ENCODE measurements at places on chromosomes 2 and 18.

- DNase-seq, result no peak
Observed at GRCh38 chr2:634636-635388, 42.4 kb downstream of the TMEM18 start.

GRCh38 chr2:109478906-109479493 is 134.8 kb downstream of the SEPTIN10 start:
- DNase-seq, result no peak

GRCh38 chr2:109432421-109432820 is 181.3 kb downstream of the SEPTIN10 start:
- DNase-seq, result no peak

- no peak for DNase-seq
Observed at GRCh38 chr2:213958086-213958485, 452.8 kb upstream of the VWC2L start.

DNA sequence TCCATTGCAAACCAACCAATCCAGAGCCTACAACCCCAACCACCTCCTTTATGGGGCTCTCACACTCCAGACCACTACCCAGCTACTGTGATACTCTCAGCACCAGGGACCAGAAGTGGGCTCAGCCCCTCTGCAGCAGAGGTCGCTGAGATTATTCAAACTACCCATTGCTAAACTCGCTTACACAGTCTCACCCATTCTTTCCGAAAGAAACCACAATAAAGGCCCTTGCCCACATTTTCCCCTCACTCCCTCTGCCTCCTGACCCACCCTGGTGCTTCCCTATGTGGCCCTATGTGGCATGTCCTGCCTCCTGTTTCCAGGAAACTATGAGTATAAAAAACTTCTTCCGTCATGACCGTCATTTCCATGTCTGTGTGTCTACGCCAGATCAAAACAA is 10.7 kb downstream of the TEX51 start:
- DNase-seq, result no peak

GRCh38 chr2:230268606-230269243 is 43.2 kb downstream of the SP140 start:
- no peak for DNase-seq

- no peak for DNase-seq
Observed at GRCh38 chr2:212489719-212490346, 48.8 kb downstream of the ERBB4 start.

- DNase-seq, result no peak
Observed at GRCh38 chr2:222730366-222730999, 59.0 kb downstream of the MOGAT1 start.

Measured in A673 (cell line).